ENCODE measurements at places on chromosomes 12 and 14.

GRCh38 chr12:110717037-110717436 is 25.7 kb downstream of the PPP1CC start:
- DNase-seq = no peak

DNA sequence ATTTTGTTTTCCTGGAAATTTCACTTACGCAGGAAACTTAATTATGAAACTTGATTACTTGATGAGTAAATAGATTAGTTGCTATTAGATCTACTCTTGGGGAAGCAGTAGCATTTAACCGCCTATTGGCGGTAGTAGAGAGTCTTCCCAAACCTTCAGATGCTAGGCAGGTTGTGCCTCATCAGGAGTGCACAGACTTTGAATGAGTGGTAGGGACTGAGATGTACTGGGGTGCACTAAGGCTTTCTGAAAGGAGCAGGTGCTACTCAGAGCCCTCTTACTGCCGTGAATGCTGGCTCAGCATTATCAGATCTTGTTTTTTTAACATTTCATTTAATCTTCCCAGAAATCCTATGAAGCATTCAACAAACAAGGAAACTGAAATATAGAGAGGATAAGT is 7.7 kb downstream of the GATC start:
- DNase-seq = no peak

- DNase-seq = no peak
These were observed 415.6 kb downstream of the MDGA2 start for GRCh38 chr14:47259796-47260195.

GRCh38 chr12:83197483-83197914 is 510.8 kb downstream of the TMTC2 start:
- DNase-seq = no peak

DNA sequence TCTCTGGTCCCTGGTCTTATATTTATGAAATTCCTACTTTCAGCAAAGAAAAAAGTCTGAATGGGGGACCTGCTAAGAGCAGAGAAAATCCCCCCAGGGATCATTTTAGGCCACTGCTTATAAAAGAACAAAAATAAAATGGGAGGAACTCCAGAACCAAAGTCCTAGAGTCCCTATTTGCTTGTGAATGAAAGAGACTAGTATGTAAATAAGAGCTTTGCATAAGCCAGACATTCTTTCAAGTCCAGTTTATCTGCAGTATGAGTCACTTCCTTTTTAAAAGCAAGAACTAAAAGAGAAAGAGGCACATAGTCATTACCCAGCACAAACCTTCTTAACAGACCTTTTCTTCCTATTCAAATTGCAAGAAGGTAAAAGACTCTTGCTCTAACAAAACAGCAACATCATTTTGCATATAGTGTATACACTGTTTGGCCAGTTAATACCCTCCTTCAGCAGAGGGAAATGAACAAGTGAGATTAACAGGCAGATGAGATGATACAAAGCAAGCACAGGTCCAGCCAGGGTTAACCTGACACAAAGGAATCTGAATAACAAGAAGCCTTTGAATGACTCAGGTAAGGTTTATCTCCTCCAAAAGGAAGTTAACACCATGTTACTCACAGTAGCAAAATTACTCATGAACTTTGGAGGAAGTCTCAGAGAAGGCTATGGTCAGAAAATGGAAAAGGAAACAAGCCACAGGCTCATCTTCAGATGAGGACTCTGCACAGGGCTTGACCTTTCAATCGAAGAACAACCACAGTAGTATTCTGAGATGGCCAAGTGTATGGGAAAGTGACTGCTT is 87.3 kb downstream of the PHLDA1 start:
- DNase-seq = no peak

DNA sequence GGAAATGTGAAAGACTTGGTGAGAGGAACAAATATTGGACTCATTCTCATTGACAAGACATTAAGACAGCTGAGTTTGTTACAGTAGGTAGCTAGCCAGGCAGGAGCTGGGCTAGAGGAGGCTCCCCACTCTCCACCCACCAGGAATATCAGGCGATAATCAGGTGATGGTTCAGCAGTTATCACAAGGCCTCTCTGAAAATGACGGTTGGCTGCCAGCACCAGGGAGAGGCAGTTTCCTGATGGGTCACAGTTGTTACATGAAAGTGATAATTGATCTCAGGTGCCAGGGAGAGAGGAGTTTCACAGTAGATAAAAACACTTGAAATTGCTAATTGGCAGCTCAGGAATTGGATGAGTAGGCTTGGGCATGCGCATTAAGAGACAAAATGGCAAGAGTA is 116.5 kb downstream of the TMTC2 start:
- no peak for DNase-seq

GRCh38 chr12:18970603-18971002 is 158.9 kb upstream of the PLEKHA5 start:
- no peak for DNase-seq

DNA sequence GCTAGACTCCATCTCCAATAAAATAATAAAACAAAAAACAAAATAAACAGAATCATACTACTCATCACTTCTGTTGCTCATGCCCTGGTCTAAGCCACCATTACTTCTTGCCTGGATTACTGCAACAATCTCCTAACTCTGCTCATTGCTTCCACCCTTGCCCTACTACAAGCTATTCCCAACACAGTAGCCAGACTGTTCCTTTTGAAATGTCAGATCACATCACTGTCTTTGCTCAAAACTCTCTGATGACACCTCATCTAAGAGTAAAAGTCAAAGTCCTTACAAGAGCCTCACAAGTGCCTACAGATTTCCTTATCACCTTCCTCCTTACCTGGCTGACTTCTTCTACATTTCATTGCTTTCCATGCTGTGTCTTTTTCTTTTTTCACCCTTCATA is 10.0 kb downstream of the FBXO33 start:
- no peak for DNase-seq

DNA sequence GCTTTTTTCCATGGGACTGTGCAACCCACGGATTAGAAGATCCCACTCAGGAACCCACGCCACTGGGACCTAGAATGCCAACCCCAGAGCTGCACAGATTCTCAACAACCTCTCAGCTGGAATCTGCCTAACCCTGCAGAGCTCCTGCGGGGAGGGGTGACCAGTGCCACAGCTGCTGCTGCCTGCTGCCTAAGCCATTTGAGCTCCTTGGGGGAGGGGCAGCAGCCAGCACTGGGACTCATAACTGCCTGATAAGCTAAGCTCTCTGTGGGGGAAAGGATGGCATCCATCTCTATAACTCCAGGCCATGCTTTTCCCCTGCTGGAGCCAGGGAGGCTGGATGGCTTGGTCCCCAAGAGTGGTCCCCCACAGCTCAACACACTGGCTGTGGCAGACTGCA is 182.8 kb downstream of the SLC5A8 start:
- no peak for DNase-seq

DNA sequence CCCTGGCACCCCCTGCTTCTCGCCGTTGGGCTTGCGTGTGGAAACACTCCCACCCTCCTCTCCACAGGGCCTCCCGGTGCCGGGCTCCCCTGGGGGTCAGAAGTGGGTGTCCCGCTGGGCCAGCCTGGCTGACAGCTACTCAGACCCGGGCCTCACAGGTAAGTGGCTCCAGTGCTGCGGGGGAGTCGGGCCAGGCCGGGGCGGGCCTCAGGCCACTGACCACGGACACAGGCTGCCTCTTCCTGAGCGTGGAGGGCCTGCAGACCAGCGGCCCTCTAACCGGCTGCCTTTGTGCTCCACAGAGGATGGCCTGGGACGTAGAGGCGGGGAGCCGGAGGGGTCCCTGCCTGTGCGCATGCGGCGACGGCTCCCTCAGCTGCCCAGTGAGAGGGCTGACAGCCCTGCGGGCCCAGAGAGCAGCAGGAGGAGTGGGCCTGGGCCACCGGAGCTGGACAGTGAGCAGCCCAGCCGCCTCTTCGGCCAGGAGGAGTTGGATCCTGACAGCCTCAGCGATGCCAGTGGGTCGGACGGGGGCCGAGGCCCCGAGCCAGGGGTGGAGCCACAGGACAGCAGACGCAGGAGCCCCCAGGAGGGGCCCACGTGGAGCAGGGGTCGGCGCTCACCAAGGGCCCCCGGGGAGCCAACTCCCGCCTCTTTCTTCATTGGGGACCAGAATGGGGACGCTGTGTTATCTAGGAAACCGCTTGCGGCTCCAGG is 21.1 kb downstream of the CEP170B start:
- no peak for DNase-seq

DNA sequence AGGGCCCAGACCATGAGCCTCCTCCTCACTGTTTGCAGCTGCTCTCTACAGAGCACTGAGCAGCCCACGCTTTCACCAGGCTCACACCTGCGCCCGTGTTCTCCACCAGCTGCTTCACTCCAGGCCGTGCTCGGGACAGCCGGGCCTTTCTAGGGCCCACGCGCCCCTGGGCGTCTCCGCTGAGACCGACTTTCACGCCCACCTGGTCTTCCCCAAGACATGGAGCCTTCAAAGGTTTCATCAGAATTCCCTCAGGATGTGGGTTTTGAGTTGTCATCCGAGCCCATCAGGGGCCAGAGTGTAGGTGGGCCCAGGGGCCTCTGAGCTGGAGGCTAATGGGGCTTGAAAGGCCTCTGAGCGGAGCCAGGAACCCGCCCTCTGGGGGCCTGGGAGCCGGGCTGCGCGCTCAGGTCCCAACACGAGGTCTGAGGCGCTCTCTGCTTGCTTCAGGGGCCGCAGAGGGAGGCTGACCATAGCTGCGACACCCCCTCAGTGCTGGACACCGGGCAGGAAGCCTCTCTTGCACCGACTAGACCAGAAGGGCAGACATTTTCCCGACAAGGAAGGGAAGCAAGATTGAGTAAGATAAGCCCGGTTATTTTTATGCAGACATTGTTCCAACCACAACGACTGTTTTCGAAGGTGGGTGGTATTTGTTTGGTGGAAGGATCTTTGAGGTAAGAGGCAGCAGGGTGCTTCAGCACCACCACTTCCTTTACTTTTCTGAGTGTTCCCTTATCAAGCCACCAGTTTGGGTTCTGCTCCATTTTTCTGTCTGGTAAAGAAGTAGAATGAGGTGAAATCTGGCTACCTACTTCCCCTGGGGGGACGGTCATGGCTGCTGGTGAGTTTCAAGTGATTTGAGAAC is 125.0 kb upstream of the FUT8 start:
- DNase-seq = no peak

GRCh38 chr14:35366521-35366976 is 38.0 kb downstream of the NFKBIA start:
- DNase-seq = no peak

GRCh38 chr12:128857133-128857763 is 4.0 kb downstream of the GLT1D1 start:
- DNase-seq = no peak

DNA sequence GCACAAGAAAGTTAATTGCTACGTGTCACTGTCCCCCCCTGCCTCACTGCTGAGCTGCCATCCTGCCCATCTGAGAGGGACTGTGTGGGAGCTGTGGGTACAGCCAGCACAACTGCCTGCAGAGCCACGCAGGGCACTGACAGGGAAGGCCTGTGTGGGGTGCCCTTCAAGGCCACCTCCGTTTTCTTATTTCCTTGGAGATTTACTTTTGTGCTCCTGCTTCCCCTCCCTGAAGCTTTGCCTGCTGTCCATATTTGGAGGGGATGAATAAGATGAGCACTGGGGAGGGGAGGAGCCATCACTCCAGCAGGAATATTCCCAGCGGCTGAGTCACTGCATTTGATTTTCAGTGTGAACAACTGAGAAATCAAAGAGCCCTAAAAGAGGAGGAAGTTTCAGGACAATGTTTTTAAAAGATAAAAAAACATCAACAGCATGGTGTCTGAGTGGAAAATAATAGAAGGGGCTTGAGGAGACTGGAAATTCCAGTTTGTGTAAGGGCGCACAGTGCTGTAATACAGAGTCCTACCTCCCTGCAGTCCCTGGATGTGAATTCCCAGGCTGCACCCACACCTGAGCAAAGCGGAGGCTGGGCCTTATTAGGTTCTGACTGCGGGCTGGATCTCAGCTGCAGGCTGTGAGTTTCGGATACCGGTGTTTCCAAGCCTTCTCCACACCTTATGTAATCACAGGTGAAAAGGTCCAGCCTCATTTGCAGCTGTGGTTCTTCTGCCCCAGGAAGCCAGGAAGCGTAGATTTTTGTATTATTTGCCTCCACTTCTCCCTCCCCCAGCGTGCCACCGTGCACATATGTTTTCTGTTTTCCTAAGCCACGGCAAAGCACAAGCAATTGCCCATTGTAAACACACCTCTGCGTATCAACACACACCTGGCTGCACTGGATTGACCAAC is 192.6 kb upstream of the BCL2L14 start:
- no peak for DNase-seq

GRCh38 chr12:90959032-90959431 is 4.1 kb upstream of the CCER1 start:
- DNase-seq = no peak

GRCh38 chr14:105092171-105093037 is 27.2 kb upstream of the GPR132 start:
- DNase-seq = no peak

- DNase-seq = no peak
These were observed 179.6 kb upstream of the MYL2 start for GRCh38 chr12:111100003-111100402.

GRCh38 chr14:69066396-69067171 is 86.3 kb downstream of the DCAF5 start:
- no peak for DNase-seq

- DNase-seq = no peak
These were observed 148.8 kb upstream of the ATF7IP start for GRCh38 chr12:14216405-14217294.

- no peak for DNase-seq
These were observed 38.6 kb downstream of the CCDC88C start for GRCh38 chr14:91378930-91379578.

DNA sequence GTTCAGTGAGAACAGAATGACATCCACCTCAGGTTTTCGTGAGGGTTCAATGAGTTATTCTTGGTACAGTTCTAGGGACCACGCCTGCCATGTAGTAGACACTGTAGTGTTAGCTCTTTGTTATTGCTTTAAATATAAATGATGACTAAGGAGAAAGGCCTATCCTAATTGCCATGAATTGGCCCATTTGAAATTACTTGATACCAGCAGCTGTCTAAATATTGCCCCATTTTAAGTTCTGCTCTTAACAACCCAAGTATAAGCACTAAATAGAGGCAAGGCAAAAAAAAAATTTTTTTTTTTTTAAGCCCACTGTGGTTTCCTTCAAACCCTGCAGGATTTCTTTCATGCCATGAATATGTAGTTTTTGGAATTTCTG is 84.5 kb downstream of the BORCS5 start:
- no peak for DNase-seq

GRCh38 chr12:64186789-64187188 is 35.3 kb downstream of the KICS2 start:
- no peak for DNase-seq

DNA sequence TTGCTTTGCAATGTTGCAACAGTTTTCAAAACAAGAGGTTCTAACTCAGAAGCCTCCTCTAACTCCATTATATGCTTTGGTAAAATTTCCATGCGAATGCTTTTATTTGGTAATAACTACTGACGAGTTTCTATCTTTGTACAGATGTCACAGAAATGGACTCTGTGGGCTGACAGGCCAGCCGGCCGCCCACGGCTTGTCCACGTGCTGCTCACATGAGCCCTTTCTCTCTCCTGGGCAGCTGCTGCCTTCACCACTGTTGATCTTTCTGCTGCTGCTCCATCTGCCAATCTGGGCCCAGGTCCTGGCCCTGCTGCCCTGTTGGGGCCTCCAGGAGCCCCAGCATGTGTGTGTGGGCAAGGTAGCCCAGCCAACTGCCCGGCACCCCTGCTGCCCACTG is 168.2 kb upstream of the TMEM132C start:
- no peak for DNase-seq
